Activated CD8-positive, alpha-beta memory T cell treated with anti-CD3 and anti-CD28 coated beads, Interleukin-2, amount 10 ng/mL, durations not matched to agents 7 days and 5 days (primary cell): ENCODE measurements at places on chromosomes 6 and 20. TPM values are rescaled to one million over a fixed set of nuclear protein-coding genes. Genes with fewer than 3 reads are reported as not detected.

GRCh38 chr6:42190554-42191183, 4.1 kb downstream of the GUCA1B start:
- no peak for DNase-seq
- H3K36me3 ChIP-seq, result no peaks in the 10 kb centered on the region
- no peak overlapping the region for H3K4me3 ChIP-seq
- H3K27me3 ChIP-seq, result no peaks in the 10 kb centered on the region
- no peak overlapping the region for H3K27ac ChIP-seq

ZNF831 gene
- total RNA-seq, result 10.2 TPM

CRISP3 gene
- not detected for total RNA-seq

SNAP25 gene
- 1.6 TPM for total RNA-seq

DNA sequence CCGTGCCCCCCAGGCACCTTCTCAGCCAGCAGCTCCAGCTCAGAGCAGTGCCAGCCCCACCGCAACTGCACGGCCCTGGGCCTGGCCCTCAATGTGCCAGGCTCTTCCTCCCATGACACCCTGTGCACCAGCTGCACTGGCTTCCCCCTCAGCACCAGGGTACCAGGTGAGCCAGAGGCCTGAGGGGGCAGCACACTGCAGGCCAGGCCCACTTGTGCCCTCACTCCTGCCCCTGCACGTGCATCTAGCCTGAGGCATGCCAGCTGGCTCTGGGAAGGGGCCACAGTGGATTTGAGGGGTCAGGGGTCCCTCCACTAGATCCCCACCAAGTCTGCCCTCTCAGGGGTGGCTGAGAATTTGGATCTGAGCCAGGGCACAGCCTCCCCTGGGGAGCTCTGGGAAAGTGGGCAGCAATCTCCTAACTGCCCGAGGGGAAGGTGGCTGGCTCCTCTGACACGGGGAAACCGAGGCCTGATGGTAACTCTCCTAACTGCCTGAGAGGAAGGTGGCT, 960 bp downstream of the TNFRSF6B start:
- peaks cover 9% of the 10 kb centered on the region for H3K36me3 ChIP-seq
- H3K4me1 ChIP-seq, result peaks cover 26% of the 10 kb centered on the region
- DNase-seq, result no peak
- no peaks in the 10 kb centered on the region for H3K27me3 ChIP-seq
- no peak overlapping the region for H3K27ac ChIP-seq
- H3K4me3 ChIP-seq, result no peak overlapping the region

RBPJL gene
- not detected for total RNA-seq
